ENCODE measurements at places on chromosomes 12 and 14. TPM values are rescaled to one million over a fixed set of nuclear protein-coding genes. Genes with fewer than 3 reads are reported as not detected.

DNA sequence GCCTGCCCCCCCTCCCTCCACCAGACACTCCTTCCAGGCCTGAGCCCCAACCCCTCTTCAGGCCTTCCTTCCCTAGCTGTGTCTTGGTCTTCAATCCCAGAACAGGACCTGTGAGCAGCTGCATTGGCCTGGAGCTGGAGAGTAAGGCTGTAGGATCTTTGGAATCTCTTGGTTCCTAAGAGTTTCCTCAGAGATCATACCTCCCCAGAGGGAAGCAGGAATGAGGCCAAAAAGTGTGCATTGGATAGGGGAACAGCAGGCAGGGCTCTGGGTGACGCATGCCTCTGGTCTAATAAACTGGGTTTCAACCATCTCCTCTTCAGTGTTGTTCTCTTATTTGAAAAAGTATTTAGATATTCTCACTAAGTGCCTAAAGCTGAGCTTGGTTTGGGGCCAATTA is 1.8 kb upstream of the SMARCD1 start:
- H3K4me1 ChIP-seq, result peaks cover 6% of the 10 kb centered on the region
- no peak for DNase-seq
- H3K36me3 ChIP-seq, result peaks cover 17% of the 10 kb centered on the region
- peak overlapping the region; percentile 77 for H3K27ac ChIP-seq

GRCh38 chr12:122031342-122032216 is 9.9 kb downstream of the BCL7A start:
- H3K27me3 ChIP-seq, result no peaks in the 10 kb centered on the region
- DNase-seq, result peak; percentile 78
- H3K36me3 ChIP-seq, result peaks cover 17% of the 10 kb centered on the region
- H3K4me1 ChIP-seq, result peaks cover 52% of the 10 kb centered on the region

DNA sequence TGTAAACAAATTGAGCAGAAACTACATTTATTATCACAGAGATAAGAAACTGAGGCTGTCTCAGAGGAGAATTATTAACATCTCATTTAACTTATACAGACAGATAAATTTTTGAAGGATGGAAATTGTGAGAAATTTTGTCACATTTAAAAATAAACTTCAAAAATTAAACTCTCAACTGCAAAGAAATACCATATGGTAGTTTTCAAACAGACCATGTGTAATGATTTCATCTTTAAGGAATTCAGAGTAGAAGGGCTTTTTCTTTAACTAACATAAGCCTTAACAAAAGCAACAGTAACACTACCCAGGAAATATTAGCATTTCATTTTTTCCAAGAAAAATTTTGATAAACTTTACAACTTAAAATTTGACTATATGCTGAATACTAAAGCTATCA is 26.6 kb downstream of the NUP37 start:
- no peak overlapping the region for H3K27ac ChIP-seq
- no peaks in the 10 kb centered on the region for H3K27me3 ChIP-seq
- H3K4me1 ChIP-seq, result no peaks in the 10 kb centered on the region
- peaks cover 6% of the 10 kb centered on the region for H3K36me3 ChIP-seq
- DNase-seq, result no peak

DNA sequence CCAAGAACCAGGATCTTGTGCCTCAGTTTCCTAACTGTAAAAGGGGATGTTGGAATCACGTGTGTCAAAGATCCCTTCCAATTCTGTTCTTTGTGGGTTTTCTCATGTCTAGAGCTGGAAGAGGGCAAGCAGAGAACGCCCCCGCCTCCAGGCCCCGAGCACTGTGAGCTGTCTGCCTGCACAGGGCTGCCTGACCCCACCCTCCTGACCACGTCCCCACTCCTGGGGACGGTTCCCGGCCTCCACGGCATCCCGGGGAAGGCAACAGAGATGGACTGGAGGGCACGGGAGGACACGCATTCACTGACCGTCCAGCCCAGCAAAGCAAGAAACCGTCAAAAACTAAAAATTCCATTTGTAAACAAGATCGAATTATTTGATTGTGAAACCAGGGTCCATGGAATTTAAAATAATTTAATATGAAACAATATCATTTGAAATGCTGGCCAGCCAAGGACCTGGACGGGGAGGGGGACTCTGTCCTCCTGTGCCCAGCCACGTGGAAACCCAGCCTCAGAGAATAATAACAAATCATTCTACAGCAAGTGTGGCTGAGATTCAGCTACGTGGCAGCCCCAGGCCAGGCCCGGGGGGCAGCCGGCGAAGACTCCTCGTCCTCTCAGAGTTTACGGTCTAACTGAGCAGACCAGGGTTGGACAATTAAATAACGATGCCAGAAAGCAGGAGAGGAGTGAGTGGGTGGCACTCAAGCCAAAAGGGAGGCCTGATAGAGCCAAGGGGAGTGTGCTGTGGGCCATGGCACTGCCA is 87.3 kb upstream of the DIO3 start:
- peaks cover 32% of the 10 kb centered on the region for H3K36me3 ChIP-seq
- peak overlapping the region; percentile 23 for H3K4me3 ChIP-seq
- H3K27me3 ChIP-seq, result no peaks in the 10 kb centered on the region
- no peak overlapping the region for H3K27ac ChIP-seq

- no peaks in the 10 kb centered on the region for H3K4me1 ChIP-seq
- DNase-seq, result no peak
- no peaks in the 10 kb centered on the region for H3K27me3 ChIP-seq
Measured at GRCh38 chr12:29743801-29744200, 39.9 kb downstream of the TMTC1 start.

DNA sequence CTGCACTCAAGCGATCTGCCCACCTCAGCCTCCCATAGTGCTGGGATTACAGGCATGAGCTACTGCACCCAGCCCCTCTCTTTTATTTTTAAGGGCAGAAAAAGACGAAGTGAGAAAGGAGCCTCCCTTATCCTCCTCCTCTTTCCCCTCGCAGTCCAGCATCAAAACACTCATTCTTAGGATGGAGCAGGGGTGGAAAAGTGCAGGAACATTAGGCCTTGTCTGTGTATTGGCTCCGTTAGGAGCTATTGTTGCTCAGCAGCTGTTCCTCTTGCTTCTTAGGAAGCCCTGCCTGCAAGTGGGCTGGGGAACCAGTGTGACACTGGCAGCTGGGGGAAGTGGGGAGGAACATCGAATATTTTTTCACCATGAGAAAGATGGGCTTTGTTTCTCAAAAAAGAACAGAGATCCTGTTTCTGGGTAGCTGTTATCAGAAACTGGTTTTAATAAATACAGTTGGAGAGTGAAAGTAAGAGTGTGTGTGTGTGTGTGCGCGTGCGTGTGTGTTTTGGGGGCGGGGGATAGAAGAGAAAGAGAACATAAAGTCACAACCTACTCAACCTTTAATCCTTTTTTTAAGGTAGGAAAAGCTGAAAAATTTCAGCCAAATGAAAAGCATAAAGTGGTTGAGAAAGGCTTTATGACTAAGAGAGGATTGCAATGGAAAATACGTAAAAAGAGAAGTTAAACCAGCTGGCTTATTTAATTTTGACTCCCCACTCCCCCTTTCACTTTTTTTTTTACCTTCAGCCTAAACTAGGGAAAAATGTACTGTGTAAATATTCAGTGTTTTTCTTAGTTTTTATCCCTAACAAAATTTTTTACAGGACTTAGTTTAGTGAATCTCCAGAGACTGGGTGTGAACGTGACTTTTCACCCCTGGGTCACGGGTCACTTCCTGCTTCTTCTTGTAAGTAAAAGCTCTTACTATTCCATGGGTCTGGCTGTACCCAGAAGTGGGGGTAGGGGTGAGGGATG is 197.2 kb upstream of the PLEKHG7 start:
- peak overlapping the region; percentile 62 for H3K27ac ChIP-seq
- no peaks in the 10 kb centered on the region for H3K27me3 ChIP-seq
- H3K36me3 ChIP-seq, result peaks cover 6% of the 10 kb centered on the region
- peaks cover 48% of the 10 kb centered on the region for H3K4me1 ChIP-seq

The CRACR2A gene
- 9.5 TPM for total RNA-seq

The CIDEB gene
- not detected for total RNA-seq
